ENCODE measurements at places on chromosomes 3 and 15. TPM values are rescaled to one million over a fixed set of nuclear protein-coding genes. Genes with fewer than 3 reads are reported as not detected.

Gene ZNF592
- 36.5 TPM for total RNA-seq

Gene ZNF774
- 1.6 TPM for total RNA-seq

Gene SLC27A2
- 12.5 TPM for total RNA-seq

Gene ISLR
- not detected for total RNA-seq

Gene FILIP1L
- 1.5 TPM for total RNA-seq

Gene OR5H15
- not detected for total RNA-seq

Gene CMTM8
- 2.1 TPM for total RNA-seq

Gene C3orf22
- total RNA-seq = not detected

Gene PLSCR4
- total RNA-seq = not detected

Gene CNTN4
- total RNA-seq = not detected

Gene TMCO5A
- total RNA-seq = not detected

DNA sequence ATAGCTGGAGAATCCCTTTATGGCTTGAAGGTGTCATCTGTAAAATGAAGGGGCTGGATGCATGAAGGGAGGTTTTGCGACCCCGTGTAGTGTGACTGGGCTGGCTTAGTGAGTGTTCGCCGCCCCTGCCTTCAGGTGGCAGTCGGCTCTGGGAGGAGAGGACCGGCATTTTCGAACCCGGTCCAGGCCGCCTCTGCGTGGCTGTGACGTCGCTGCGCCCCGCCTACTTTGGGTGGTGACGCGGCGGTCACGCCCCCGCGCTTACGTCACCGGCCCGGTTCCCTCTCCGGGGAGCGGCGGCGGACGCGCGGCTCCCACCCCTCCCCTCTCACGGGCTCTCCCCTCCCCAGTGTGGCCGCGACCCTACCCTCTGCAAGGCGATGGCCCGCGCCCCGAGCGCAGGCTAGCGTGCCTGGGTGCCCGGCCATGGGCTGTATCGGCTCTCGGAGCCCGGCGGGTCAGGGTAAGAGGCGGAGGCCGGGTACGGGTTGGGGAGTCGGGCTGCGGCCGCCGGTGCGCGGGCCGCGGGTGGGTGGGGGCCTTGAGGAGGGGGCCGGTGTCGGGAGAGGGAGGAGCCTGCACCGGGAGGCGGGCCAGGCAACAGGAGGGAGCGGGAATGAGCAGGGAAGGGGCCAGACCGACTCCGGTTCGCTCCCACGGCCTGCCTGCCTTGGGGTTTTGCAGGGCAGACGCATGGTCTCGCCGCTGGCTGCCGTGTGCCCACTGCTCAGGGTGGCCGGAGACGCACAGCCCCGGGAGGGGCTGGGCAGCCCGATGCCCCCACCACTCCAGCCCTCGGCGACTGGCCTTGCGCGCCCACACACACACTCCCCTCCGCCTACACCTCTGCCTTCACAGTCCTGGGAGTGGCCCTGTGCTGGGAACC lies 1.5 kb upstream of the FAM131A start:
- peak; percentile 86 for DNase-seq

- no peak for DNase-seq
Measured at GRCh38 chr3:171481011-171481410, 20.8 kb upstream of the TNIK start.

- DNase-seq = peak; percentile 64
Measured at GRCh38 chr15:59622289-59622688, 10.7 kb downstream of the GCNT3 start.

GRCh38 chr15:75454471-75455378 lies 3.2 kb upstream of the SIN3A start:
- peak; percentile 86 for DNase-seq

DNA sequence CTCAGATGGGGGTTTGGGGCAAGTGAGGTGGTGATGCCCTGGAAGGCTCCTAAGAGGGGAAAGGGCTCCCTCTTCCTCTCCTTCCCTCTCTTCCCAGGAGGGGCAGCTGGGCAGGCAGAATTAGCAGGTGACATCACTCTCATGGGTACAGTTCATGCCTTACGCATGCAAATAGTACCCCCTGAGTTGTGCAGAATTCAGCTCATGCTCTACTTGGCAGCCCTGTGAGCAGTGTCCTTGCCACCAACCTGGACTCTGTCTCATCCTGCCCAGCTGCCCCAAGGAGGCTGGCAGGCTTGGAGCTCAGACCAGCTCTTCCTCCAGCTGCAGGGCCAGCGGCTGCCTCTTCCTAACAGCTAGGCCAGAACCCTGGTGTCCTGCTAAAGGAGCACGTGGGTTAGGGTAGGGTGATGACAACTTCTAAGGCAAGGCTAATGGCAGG lies 3.3 kb downstream of the CHAC1 start:
- no peak for DNase-seq

DNA sequence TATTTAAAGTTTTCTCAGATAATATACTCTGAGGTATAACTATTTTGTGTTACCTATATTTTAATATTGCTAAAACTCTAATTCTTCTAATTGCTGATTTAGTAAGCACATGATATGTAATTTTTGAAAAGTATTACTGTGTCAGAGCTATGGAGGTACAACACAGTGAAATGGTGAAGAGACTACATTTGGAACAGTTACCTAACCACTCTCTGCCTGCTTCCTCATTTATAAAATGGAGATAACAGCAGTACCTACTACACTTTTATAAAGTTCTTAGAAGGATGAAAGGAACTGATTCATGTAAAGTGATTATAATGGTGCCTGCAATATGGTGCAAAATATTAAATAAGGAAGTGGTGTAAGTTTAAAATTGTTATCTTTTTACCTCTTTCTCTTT lies 16.3 kb upstream of the NEK10 start:
- DNase-seq = no peak

DNA sequence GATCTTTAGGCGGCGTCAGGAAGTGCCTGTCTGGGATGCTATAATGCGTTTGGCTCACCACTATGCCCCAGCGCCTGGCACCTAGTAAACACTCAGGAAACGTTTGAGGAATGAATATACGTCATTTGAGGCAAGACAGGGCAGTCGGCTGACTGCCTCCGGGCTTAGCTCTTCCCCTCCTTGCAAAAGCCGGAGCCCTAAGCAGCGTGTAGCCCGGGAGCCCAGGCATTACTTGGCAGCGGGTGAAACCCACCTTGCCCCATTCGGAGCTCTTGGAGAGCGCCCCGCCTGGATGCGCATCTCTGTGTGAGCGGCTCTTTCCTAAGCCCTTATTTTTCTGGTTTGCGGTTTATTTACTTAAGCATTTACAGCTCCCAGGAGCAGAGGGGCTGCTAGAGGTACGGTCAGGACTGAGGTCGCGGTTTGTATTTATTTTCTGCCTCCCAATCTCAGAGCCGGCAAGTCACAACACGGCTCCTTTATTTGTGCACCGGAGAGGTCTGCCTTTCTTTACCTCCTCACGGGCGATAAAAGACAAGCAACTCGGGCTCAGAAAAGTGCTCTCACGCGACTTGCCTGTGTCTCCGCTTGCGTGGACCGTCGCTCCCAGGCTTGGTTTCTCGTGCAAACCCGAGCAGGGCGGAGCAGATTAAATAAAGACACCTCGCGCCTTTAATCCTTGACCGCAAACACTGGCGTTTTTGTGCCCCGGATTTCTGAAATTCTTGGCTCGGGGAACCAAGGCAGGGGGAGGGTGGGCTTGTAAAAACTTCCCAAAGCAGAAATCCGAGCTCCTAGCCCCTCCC lies 737 bp upstream of the ITPR1 start:
- peak; percentile 70 for DNase-seq

GRCh38 chr3:141285570-141285969 lies 53.9 kb downstream of the PXYLP1 start:
- DNase-seq = no peak

DNA sequence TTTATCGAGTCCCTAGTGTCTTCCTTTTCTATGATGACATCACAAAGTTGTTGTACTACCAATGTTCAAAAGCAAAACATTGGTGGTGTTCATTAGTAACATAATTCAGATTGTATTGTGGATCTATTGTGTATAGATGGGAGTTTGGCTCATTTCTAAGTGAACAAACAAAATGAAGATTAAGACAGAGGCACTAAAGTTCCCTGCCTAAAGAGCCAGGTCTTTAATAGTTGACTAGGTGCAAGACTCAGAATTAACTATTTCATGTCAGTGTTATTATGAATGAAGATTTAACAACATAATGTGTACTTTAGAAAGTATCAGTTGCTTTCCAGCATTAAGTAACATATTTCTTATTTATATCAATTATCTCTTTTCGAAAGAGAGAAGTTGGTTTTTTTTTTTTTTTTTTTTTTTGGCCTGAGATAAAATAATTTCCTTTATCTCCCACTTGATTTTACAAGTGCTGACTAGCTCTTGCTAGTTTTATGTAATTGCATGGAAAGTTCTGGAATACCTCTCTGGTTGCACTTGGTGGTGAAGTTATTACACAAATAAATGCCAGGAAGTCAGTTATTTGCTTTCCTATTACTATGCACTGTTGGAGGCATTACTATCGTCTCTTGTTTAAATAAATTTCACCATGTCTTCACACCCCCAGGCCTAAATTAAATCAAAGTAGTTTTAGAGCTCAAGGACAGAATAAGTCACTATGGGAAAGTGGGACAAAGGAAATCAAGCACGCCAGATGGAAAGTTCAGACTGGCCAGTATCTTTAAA lies 48.7 kb downstream of the NAALADL2 start:
- DNase-seq = no peak

DNA sequence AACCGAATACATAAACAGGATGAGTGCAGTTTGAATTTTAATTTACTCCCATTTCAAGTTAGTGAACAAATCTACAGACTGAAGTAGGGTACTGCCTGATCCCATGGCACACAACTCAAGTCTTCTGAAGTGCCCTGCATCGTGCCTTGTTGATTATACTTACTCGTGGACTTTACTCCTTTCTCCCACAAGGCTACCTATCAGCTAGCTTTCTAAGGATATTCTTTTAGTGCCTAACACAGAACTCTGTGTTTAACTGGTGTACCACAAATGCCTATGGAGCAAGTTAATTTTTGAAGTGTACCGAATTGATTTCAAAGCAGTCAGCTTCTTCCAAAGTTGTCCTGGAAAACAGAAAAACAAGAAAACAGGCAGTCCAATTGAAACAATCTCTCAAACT lies 119.8 kb downstream of the TNIK start:
- no peak for DNase-seq

- no peak for DNase-seq
Measured at GRCh38 chr15:83698294-83698693, 44.4 kb downstream of the ADAMTSL3 start.

DNA sequence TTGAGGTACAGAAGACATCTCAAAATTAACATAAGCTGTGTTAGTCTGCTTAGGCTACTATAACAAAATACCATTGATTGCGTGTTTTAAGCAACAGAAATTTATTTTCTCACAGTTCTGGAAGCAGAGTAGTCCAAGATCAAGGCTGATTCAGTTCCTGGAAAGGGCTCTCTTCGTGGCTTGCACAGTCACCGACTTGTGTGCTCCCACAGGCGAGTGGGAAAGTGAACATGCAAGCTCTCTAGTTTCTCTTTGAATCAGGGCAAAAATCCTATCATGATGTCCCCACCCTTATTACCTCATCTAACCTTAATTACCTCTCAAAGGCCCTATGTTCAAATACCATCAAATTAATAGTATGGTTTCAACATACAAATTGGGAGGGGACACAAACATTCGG lies 505.9 kb downstream of the ZIC1 start:
- DNase-seq = no peak

- no peak for DNase-seq
Measured at GRCh38 chr3:154040283-154040682, 80.9 kb upstream of the ARHGEF26 start.

GRCh38 chr3:195839260-195840010 lies 27.7 kb upstream of the MUC4 start:
- no peak for DNase-seq

- DNase-seq = no peak
Measured at GRCh38 chr3:14949126-14949525, 1.7 kb downstream of the NR2C2 start.

GRCh38 chr3:77190374-77190773 lies 150.5 kb downstream of the ROBO2 start:
- DNase-seq = no peak

DNA sequence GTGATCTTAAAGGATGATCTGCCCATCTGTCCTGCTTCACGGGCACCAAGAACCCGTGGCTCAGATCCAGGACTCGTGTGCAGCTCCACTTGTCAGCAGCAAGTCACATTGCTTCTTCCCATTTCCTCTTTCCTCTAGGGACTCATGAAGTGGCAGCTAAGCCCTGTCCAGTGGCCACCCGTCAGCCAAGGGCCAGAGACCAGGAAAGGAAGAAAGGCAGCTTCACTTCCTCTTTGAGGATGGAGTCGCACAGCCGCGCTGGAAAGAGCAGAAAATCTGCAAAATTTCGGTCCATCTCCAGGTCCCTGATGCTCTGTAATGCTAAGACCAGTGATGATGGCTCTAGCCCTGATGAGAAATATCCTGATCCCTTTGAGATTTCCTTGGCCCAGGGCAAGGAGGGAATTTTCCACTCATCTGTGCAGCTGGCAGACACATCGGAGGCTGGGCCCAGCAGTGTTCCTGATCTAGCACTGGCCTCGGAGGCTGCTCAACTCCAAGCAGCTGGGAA lies 28.5 kb downstream of the IL16 start:
- DNase-seq = no peak

DNA sequence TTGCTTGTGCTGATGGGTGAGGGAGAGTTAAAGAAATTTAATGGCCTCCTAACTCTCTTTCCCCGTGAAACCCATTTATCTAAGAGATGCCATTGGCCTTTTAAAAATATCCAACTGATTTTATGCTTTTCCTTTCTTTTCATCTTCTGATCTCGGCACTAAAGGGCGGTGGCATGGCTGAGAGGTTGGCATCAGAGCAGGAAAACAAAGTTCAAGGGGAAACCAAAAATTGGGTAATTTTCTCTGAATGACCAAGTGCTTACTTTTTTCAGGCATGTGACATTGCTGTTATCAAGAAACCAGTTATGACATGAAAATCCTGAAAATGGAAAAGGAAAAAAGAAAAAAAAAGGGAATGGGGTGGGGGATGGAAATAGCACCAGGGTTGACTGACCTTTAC lies 3.2 kb downstream of the CGNL1 start:
- no peak for DNase-seq

GRCh38 chr3:13013151-13013561 lies 60.1 kb downstream of the IQSEC1 start:
- DNase-seq = no peak

GRCh38 chr15:69056365-69056764 lies 41.9 kb downstream of the NOX5 start:
- no peak for DNase-seq

GRCh38 chr15:78061963-78062427 lies 15.5 kb downstream of the TBC1D2B start:
- DNase-seq = peak; percentile 68

- DNase-seq = no peak
Measured at GRCh38 chr15:58369956-58370355, 61.8 kb upstream of the LIPC start.

DNA sequence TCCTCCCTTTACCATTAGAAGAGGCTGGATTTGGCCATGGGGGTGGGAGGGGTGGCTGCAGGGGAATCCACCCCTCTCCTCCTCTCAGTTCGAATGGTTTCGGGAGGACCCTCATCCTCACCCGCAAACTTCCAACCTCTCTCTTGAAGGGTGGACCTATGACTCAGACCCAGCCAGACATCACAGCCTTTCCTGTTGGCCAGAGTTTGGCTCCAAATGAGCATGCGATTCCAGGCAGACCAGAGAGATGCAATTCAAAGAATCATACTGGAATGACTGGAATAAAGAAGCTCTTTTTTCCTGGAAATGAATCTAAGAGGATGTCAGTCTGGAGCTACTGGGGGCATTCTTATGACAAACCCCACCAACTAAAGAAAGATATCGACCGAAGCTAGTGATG lies 516.7 kb upstream of the MDFIC2 start:
- DNase-seq = no peak

GRCh38 chr3:128337305-128337704 lies 129.4 kb downstream of the DNAJB8 start:
- DNase-seq = no peak

- DNase-seq = no peak
Measured at GRCh38 chr3:190325923-190326322, 3.7 kb upstream of the CLDN1 start.

GRCh38 chr3:190552969-190553759 lies 39.3 kb downstream of the IL1RAP start:
- DNase-seq = no peak
